Thymus (tissue), 14 donors: ENCODE measurements at places on chromosomes 1 and 21. TPM values are rescaled to one million over a fixed set of nuclear protein-coding genes. Genes with fewer than 3 reads are reported as not detected.

VANGL2 gene
- 2.0 TPM for total RNA-seq

GRCh38 chr1:229070168-229070567, 200.7 kb upstream of the RAB4A start:
- no peak for DNase-seq

- no peak for DNase-seq
Measured at GRCh38 chr1:57464756-57465155, 40.9 kb upstream of the DAB1 start.

GRCh38 chr1:248805876-248806275, 19.8 kb downstream of the SH3BP5L start:
- DNase-seq: no peak

GRCh38 chr1:38131024-38131585, 84.5 kb upstream of the POU3F1 start:
- no peak for DNase-seq

DNA sequence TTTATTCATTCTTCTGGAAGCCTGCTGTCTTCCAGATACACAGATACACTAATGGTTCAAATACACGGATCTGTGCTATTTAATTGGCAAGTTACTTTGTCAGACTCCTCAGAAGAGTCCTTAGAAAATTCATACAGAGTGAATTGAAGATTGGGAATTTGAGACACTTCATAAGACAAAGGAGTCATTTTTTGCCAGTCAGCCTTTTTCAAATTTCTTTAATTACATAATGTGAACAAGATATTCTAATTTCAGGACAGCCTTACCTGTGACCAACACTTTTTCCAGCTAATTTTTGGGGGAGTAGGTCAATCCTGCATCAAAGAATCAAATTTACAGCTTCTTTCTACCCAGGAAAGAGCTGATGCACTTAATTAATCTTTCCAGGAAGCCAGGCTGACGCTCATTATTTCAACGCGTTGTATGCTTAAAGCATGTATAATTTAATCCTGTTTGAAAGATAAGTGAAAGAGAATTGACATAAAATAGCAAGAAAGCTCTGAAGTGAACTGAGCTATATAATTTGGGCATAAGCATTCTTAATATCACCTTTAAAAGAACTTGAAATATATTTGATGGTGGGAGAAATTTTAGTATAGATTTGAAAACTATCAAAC, 12.8 kb upstream of the NRIP1 start:
- no peak for DNase-seq

GRCh38 chr1:21894034-21894881, 42.9 kb downstream of the HSPG2 start:
- no peak for DNase-seq

DNA sequence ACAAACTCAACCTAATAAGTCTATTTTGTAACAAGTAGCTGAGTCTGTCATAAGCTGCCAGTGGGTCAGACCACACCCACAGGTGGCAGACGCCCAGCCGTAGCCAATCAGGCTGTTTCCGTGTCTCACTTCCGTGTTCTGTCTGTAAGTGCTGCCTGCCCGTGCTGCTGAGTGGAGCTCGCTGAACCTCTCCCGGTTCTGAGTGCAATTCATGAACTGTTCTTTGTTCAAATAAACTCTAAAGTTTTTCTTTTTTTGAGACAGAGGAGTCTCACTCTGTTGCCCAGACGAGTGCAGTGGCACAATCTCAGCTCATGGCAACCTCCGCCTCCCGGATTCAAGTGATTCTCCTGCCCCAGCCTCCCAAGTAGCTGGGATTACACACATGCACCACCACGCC, 25.1 kb downstream of the POFUT2 start:
- DNase-seq: no peak

OR6N1 gene
- total RNA-seq: not detected

LAMB3 gene
- 13.9 TPM for total RNA-seq

- no peak for DNase-seq
Measured at GRCh38 chr1:2624735-2625300, 8.0 kb downstream of the MMEL1 start.

GRCh38 chr1:171141688-171142415, 43.2 kb upstream of the FMO2 start:
- DNase-seq: no peak

DNA sequence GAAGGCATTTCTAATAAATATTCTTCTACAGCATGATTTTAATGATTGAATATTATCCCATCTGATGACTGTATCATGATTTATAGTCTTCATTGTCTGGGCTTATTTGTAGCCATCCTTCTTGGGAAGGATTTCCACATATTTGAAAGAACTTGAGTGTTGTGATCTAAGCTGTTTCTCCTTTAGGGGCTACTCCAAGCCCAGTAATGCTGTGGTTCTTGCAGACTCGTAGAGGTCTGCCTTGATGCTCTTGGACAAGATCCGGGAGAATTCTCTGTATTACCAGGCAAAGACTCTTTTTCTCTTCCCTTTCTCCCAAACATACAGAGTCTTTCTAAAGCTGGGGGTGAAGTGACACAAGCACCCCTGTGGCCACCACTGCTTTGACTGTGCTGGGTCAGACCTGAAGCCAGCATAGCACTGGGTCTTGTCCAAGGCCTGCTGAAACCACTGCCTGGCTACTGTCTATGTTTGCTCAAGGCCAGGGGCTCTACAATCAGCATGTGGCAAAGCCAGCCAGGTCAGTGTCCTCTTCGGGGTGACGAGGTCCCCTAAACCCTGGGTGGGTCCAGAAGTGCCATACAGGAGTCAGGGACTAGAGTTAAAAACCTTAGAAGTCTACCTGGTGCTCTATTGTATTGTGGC, 107.4 kb downstream of the GIPC2 start:
- DNase-seq: no peak

CLCA1 gene
- total RNA-seq: 0.14 TPM

GRCh38 chr21:14076143-14076806, 134.5 kb downstream of the LIPI start:
- no peak for DNase-seq

DNA sequence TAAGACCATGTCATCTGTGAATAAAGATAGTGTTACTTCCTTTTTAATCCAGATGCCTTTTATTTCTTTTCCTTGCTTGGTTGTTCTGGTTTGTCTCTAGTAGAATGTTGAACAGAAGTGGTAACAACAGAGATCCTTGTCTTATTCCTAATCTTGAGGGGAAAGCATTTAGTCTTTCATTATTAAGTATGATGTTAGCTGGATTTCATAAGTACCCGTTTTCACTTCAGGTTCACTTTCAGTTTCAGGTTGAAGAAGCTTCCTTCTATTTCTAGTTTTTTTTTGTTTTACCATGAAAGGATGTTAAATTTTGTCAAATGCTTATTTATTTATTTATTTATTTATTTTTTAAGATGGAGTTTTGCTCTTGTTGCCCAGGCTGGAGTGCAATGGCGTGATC, 22.3 kb upstream of the AGPAT3 start:
- no peak for DNase-seq

DNA sequence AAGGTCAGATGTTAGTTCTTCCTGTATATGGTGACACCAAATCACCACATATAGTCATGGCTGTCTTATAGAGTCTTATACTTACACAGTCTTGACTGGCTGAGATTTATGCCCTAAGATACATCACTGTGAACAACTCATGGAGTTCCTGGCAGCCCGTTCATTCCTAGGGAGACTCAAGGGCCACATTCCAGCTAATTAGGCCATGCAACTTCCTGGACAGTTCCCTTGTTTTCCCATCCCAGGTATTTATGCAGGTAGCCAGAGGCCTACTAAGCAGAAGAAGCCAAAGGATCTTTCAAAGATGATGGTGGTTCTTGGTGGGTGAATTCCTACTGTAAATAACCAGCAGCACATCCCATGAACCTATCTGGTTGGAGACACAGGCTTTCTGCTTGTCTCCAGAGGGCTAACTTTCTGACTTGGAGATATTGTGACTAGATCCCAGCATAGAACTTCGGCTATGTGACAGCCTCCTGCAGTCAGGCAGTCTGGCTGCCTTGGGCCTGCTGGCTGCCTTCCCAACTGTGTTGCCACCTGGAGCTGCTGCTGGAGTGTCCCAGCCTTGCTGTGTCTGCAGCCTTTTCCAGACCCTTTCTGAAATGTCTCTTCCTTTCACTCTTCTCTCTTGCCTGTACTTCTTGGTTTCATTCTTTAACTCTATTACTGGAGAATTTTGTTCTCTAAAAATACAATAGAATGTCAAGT, 283.8 kb downstream of the CACNA1E start:
- DNase-seq: no peak

TMCO4 gene
- 6.0 TPM for total RNA-seq

- no peak for DNase-seq
Measured at GRCh38 chr1:220430059-220430458, 97.9 kb upstream of the MARK1 start.

GRCh38 chr1:161199506-161200139, 769 bp upstream of the ADAMTS4 start:
- no peak for DNase-seq

DNA sequence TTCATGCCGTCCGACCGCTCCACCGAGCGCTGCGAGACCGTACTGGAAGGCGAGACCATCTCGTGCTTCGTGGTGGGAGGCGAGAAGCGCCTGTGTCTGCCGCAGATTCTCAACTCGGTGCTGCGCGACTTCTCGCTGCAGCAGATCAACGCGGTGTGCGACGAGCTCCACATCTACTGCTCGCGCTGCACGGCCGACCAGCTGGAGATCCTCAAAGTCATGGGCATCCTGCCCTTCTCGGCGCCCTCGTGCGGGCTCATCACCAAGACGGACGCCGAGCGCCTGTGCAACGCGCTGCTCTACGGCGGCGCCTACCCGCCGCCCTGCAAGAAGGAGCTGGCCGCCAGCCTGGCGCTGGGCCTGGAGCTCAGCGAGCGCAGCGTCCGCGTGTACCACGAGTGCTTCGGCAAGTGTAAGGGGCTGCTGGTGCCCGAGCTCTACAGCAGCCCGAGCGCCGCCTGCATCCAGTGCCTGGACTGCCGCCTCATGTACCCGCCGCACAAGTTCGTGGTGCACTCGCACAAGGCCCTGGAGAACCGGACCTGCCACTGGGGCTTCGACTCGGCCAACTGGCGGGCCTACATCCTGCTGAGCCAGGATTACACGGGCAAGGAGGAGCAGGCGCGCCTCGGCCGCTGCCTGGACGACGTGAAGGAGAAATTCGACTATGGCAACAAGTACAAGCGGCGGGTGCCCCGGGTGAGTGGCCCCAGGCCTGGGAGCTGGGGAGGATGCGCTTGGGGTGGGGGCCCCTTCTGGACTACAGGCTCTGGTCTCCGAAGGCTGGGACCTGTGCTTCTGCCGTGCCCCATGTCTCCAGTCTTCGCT, 1.1 kb downstream of the SKI start:
- no peak for DNase-seq

- DNase-seq: no peak
Measured at GRCh38 chr1:213530611-213531320, 457.0 kb upstream of the PROX1 start.

DNA sequence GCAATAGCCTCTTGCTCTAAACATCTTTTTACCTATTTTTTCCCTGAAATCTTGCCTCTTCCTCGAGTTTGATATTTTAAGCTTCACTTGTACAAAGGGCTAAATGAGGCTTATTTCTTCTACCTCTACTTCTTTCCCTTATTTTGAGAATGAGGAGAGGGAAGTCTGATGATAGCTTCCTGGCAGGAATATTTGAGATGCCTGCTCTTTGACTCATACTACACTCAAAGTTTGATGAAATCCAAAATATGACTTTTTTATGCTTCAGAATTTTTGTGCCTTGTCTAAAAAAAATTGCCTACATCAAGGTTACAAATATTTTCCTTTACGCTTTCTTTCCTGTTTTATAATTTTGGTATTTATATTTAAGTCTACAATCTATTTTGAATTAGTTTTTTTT, 624.4 kb upstream of the PLXNA2 start:
- no peak for DNase-seq

DNA sequence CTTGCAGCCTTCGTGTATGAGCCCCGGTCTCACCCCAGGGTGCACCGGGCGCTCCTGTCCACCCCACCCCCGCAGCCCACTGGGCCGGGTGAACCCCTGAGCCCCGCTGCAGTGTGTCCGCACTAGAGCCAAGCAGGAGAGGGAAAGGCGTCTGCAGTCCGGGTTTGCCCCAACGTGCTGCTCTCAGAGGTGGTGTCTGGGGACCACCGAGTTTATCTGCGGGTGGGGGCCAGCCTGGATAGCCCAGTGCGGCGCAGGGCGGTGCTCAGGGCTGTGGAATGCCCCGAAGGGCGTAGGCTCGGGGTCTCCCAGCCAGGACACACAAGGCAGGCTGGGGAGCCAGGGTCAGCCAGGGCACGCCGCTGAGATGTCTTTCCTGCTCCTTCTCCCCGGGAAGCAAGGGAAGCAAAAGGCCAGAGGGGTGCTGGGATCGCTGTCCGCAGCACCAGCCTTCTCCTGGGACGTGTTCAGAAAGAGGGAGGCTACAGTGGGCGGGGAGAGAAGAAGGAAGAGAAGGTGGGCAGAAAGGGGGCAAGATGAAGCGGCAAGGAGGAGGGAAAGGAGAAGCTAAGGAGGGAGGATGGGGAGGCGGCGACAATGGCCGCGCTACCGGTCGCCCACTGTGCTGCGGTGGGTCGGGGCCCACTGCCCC, 56.6 kb downstream of the MAB21L3 start:
- no peak for DNase-seq

- DNase-seq: no peak
Measured at GRCh38 chr1:109902204-109902985, 8.3 kb upstream of the CSF1 start.

GRCh38 chr1:16101623-16102022, 28.2 kb upstream of the FAM131C start:
- no peak for DNase-seq

TTC34 gene
- total RNA-seq: 0.09 TPM
